Natural killer cell treated with Interleukin-12 subunit alpha and Interleukin-12 subunit beta and Interleukin-15 and Interleukin-18, amount 100 ng/mL, for 72 hours (primary cell): ENCODE measurements at places on chromosomes 4 and X. TPM values are rescaled to one million over a fixed set of nuclear protein-coding genes. Genes with fewer than 3 reads are reported as not detected.

DNA sequence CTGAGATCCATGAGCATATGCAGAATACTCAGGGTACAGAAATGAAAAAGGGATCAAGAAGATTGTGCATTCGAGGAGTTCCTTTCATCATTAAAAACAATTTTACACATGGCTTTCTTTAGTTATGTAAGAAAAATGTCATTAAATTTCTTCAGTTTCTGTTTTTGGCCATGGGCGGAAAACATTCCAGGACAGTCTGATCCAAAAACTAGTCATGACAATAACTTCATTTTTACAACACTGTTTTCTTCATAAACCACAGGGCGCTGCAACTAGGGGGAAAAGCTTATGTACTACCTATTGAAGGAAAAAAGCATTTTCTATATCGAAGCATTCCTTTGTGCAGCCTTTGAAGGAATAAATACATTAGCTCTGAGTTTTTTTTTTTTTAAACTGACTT is 28.2 kb downstream of the IL13RA1 start:
- H3K36me3 ChIP-seq: no peaks in the 10 kb centered on the region
- DNase-seq: no peak
- peaks cover 21% of the 10 kb centered on the region for H3K27me3 ChIP-seq
- H3K4me3 ChIP-seq: no peak overlapping the region

CYLC1 gene
- not detected for total RNA-seq

- H3K27me3 ChIP-seq: no peaks in the 10 kb centered on the region
- H3K36me3 ChIP-seq: peaks cover 4% of the 10 kb centered on the region
- H3K27ac ChIP-seq: no peak overlapping the region
Measured at GRCh38 chrX:144637731-144638130, 609.6 kb upstream of the SPANXN1 start.

DNA sequence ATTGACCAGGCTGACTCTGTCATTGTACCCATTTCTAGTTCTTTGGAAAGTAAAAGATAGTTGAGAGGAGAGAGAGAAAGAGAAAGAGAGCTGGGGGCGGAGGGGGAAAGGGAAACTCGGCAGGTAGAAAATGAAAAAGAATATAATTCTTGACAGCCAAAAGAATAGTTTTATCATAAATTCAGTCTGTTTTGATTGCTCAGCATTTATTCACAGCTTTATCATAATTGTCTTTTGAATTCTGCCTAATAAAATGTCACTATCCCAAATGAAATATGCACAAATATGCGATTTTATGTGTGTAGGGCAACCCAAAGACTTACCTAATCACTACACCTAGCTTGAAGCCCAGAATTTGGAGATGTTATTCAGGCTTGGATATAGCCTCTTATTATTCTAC is 1024.0 kb upstream of the PABPC4L start:
- H3K4me3 ChIP-seq: no peak overlapping the region
- H3K27ac ChIP-seq: no peak overlapping the region
- no peaks in the 10 kb centered on the region for H3K27me3 ChIP-seq
- no peaks in the 10 kb centered on the region for H3K4me1 ChIP-seq

- no peak for DNase-seq
- no peak overlapping the region for H3K27ac ChIP-seq
- no peaks in the 10 kb centered on the region for H3K36me3 ChIP-seq
- H3K4me3 ChIP-seq: no peak overlapping the region
Measured at GRCh38 chr4:151481813-151482212, 72.8 kb downstream of the FHIP1A start.

- no peak overlapping the region for H3K4me3 ChIP-seq
- H3K27ac ChIP-seq: no peak overlapping the region
- H3K4me1 ChIP-seq: no peaks in the 10 kb centered on the region
Measured at GRCh38 chr4:26647523-26648224, 63.8 kb downstream of the TBC1D19 start.
